Urothelium cell line (cell line): ENCODE measurements at places on chromosomes 4 and X.

GRCh38 chr4:145734576-145735346, 54.8 kb downstream of the C4orf51 start:
- peak; percentile 81 for DNase-seq

GRCh38 chrX:148416931-148417330, 83.5 kb upstream of the AFF2 start:
- no peak for DNase-seq

DNA sequence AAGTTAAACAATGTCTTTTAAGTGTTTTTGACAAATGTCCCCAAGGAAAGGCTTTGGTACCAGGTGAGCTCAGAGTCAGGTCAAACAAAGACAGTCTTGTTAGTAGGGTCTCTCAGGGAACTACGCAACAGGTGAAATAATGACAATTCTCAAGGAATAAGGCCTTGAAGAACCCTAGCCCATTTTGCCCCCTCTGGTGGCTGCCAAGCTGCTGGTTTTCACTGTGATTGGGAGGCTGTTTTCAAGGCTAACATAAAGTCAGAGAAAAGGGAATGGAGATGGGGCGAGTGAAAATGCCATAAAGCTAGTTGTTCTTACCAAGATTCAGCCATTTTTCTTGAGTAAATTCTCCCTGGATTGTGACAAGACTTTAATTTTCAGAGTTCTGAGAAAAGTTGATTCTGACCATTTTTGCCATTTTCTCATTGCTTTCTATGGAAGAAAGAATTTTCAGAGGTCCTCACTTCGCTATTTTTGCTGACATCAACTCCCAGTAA, 58.7 kb downstream of the RWDD4 start:
- no peak for DNase-seq

DNA sequence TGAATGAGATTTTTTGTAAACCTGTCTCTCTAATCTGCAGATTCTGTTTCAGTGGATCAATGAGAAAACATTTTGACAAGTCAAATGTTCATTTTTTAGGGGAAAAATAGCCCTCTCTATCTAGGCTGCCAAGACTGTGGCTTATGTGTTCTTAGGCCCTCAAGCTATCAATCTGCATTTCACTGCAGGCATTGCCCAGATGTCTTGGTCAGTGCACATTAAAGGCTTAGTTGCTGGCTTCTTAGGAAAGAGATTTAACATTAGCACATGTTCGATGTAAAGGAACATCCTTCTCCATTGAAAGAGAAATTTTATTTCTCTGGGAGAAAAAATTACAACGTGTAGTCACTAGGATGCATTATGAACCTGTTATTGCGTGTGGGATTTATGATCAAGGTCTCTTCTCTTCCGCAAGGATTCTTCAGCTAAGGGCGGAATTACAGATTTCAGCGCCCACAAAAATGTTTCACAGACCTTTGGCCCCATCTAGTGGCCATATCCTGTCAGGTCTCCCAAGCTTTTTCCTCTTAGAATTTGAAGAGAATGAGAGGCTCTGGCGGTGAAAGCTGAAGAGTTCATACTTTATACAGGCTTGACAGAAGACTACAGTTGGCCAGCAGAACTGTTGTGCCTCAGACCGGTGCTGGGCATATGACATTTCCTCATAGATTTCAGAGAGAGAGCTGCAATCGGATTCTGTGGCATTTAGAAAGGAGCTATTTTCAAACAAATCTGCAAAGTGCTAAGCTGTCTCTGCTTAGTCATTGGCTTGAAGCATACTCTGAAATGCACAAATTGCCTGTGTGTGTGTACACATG, 144.6 kb upstream of the NOCT start:
- peak; percentile 41 for DNase-seq

GRCh38 chrX:136055651-136056221, 70.5 kb downstream of the SLC9A6 start:
- no peak for DNase-seq

DNA sequence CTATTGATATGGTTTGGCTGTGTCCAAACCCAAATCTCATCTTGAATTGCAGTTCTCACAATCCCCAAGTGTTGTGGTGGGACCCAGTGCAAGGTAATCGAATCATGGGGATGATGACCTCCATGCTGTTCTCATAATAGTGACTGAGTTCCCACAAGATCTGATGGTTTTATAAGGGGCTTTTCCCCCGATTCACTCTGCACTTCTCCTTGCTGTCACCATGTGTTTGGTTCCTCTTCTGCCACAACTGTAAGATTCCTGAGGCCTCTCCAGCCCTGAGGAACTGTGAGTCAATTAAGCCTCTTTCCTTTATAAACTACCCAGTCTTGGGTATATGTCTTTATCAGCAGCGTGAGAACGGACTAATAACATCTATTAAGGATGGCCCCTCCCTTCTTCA, 68.8 kb downstream of the FBXW7 start:
- no peak for DNase-seq

DNA sequence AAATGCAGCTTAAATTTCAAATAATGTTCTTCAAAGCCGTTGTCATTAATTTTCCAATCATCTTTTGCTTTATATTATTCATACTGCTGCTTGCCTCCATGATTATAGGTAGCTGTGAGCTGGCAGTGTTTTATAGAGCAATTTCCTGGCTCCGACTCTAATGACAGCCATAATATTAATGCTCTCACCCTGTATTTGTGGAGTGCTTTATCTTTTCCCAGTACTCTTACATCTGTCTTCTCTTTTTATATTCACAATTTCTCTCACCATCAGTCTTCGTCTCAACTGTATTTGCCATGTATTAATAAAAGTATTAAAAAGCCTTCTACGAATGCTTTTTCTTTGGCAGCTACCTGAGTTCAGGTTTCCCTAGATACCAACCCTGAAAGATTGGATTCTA, 21.0 kb downstream of the ATXN3L start:
- DNase-seq = no peak

DNA sequence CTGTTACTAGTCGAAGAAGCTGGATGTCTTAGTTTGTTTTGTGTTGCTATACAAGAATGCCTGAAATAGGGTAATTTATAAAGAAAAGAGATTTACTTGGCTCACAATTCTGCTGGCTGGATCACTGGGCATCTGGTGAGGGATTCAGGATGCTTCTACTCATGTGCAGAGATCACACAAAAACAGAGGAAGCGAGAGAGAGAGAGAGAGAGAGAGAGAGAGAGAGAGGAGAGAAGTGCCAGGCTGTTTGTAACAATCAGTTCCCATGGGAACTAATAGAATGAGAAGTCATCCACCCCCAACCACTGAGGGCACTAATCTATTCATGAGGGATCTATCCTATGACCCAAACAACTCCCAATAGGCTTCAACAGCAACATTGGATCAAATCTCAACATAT, 66.2 kb upstream of the FAM9A start:
- no peak for DNase-seq

DNA sequence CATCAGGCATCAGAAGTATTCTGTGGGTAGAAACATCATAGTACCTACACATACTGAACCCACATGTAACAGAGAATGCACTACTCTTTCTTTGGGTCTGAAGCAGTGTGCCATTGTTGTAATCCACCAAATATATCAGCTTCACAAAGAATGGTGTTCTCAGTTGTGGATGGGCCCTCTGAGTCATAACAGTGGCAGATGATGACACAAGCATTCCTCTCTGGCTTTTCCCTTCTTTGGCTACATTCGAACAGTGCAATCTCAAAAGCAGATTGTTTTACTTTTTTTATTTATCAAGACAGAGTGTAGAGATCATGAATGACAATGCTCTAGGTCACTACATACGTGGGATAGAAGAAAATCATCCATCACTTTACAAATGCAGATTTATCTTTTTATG, 247.2 kb upstream of the EPHA5 start:
- DNase-seq = peak; percentile 35

DNA sequence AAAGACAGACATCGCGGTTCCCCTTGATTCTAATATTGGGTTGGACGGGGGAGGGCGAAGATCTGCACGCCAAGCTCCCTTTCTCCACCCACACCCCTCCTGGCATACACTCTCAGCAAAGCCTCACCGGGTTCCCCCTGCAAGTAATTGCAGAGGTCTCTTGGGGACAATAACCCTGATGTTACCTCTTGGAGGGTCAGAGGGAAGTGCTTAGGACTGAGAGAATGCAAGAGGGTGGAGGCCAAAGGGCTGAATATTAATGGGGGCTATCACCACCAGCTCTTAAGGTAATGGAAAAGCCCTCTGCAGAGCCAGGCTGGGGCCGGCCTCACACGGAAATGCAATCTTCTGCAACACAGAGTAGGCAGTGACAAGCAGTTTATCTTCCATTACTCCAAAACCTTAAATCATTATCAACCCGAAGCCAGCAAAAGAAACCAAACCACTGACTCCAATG, 344.1 kb upstream of the GATB start:
- no peak for DNase-seq

GRCh38 chrX:15500497-15500966, at the start of gene BMX:
Gene BMX (plus strand): TSS chrX:15500807. CDS start chrX:15508354, 7,547 bp downstream.
- no peak for DNase-seq

DNA sequence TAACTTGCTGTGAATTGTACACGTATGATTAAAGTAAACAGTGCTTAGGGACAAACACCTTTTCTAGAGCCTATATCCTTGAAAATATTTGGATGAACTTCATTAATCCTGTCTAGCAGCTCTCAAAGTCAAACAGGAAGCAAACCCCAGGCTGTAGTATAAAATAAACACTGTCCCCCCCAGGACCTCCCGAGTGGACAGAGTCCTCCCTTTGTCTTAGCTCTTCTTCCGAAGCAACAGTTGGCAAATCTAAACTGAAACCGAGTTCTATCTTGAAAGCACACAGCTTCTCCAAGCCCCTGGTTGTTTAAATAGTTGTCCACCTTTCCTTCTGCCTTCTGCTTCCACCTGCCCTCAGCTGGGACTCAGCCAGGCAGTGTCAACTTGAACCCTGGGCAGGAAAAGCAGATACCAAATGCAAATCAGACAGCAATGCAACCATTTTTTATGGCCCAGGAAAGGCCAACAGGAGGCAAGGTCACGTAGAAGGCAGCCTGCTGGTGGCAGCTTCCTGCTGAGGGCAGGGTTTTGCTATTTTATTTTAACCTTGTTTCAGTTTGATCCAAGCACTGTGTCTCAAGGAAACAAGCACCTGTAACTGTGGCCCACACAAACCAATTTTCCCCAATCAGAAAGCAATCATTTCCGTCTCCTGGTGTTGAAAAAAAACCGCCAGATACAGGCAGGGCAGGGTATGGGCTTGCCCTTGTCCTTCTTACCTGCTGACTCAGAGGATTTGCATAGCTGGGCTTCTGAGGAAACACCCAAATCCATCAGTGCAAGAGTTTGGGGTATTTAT, 110.3 kb upstream of the KIT start:
- no peak for DNase-seq

DNA sequence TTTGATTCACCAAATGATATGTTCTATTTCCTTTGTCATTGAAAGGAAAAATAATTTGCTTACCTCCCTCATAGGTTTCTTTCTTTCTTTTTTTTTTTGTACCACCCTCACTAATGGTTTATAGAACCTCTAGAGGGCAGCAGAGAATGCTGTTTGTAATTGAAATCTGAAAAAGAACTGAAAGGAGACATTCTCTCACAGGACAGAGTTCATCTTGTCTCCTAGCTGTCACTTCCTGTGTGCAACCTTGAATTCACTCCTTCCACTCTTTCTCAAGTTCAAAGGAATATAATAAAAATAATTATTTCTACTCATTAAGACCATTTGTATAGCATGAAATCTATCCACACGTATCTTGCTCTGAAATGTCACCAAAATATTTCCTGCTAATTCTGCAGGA, 51.0 kb downstream of the GUCY1B1 start:
- peak; percentile 51 for DNase-seq

DNA sequence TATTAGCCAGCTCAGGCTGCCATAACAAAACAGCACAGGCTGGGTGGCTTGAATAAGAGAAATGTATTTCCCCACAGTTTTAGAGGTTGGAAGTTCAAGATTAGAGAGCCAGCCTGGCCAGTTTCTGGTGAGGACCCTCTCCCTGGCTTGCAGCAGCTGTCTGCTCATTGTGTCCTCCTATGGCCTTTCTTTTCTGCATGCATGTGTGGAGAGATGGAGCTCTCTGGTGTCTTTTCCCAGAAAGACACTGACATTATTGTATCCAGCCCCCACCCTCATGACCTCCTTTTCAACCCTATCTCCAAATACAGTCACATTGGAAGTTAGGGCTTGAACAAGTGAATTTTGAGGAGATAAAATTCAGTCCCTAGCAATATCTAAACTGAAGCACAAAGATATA, 263.8 kb upstream of the PABPC4L start:
- no peak for DNase-seq

- no peak for DNase-seq
Observed at GRCh38 chr4:182695009-182695408, 222.2 kb downstream of the DCTD start.

GRCh38 chr4:110510277-110510676, 34.3 kb downstream of the ENPEP start:
- DNase-seq = no peak
